Stimulated activated CD4-positive, alpha-beta T cell treated with anti-CD3 and anti-CD28 coated beads, Interleukin-4, amount 100 ng/mL, for 1 hour (primary cell): ENCODE measurements at places on chromosomes 2 and 18.

GRCh38 chr2:99278793-99279291 is 22.2 kb downstream of the LYG1 start:
- DNase-seq: no peak

DNA sequence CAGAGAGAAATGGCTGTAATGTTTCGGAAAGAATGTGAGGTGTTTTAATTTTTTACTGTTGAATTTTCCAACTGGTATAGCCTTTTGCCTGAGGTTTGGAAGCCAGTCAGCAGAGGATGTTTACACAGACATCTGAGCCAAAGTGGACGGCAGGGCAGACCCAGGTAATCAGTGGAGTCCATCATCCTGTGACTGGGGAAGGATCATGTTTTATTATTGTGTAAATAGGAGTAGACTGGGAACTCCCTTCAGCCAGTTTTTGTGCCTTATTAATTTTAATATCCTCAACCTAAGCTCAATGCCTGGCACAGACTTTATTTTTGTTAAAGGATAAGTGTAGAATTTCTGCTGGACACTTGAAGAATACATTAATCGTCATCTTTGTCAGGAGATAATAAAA is 142.0 kb upstream of the GAREM1 start:
- no peak for DNase-seq

GRCh38 chr2:57674025-57674424 is 372.6 kb upstream of the VRK2 start:
- no peak for DNase-seq

DNA sequence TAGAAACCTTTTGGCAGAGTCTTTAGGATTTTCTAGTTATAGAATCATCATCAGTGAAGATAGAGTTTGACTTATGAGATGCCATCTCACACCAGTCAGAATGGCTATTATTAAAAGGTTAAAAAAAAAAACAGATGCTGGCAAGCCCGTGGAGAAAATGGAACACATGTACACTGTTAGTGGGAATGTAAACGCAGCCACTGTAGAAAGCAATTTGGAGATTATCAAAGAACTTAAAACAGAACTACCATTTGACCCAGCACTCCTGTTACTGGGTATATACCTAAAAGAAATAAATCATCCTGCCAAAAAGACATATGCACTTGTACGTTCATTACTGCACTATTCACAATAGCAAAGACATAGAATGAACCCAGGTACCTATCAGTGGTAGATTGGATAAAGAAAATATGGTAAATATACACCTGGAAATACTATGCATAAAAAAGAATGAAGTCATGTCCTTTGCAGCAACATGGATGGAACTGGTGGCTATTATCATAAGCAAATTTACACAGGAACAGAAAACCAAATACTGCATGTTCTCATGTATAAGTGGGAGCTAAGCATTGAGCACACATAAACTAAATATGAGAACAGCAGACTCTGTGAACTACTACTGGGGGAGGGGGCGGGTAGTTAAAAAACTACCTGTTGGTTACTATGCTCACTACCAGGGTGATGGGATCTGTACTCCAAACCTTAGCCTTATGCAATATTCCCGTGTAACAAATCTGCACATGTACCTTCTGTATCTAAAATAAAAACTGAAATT is 279.0 kb downstream of the KIAA1328 start:
- no peak for DNase-seq

GRCh38 chr2:26946841-26947784 is 23.3 kb upstream of the MAPRE3 start:
- no peak for DNase-seq

DNA sequence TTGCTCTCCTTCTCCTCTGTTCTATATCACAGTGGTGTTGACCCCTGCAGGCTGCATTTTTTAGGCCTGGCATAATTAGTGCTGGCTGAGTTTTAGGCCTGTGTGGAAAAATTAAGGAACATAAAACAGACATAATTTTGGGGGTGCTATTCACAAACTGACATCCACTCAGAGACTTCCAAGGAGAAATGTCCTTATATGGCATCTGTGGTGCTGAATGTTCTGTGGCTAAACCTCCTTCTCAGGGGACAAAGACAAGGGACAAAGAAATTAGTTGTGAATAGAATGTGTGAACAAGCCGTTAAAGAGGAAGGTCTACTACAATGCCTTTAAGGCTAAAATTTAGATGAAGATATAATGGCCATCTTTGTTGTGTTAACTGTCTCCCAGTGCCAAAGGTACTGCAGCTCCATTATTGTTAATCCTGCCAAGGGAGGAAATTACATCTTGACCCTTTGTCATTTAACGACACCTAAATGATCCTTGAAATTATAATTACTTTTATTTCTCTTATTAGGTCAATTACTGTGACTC is 870.0 kb upstream of the CHAC2 start:
- no peak for DNase-seq

GRCh38 chr2:236967499-236967783 is 118.2 kb upstream of the COPS8 start:
- no peak for DNase-seq

DNA sequence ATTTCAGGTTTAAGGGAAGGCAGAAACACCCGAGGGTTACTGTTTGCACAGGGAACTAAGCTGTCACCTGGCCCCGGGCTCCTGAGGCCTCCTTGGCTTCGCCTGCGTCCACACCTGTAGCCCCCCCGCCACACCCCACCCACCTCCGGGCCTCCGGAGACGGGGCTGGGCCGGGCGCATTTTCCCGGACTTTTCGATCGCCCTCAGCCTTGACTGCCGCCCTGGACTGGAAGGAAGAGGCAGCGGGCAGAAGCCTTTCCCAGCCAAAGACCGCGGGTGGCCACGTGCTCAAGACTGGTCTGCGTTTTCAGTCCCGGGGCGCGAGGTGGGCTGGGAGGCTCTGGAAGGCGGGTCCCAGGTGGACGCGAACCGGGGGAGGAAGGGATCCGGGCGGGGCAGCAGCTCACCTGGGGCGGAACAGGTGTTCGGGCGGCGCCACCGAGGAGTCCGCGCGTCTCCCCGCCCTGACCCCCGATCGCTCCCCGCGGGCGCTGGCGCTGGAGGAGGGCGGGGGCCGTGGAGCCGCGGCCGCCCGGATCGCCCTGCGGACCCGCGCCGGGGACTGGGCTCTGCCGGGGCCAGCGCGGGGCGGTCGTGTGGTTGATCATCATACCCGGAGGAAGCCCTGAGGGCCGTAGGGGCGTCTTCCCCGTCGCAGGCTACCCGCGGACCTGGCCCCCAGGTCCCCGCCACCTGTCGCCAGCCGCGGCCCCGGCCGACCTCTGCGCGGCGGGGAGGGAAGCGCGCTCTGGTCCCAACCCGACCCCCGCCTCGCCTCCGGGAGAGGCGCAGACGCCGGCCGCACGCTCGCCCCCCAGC is 3.2 kb downstream of the ID2 start:
- DNase-seq: peak; percentile 64

DNA sequence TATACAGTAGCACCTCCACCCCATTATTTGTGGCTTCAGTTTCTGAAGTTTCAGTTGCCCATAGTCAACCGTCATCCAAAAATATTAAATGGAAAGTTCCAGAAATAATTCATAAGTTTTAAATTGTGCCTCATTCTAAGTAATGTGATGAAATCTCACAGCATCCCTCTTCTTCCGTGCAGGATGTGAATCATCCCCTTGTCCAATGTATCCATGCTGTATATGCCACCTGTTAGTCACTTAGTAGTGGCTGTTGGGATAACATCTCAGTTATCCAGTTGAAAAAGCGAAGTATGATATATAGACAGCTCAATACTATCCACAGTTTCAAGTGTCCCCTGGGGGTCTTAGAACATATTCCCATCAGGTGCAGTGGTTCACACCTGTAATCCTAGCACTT is 119.1 kb upstream of the OTX1 start:
- DNase-seq: no peak

- DNase-seq: no peak
These were observed 33.8 kb downstream of the PROC start for GRCh38 chr2:127451981-127452380.

GRCh38 chr2:23464156-23464555 is 79.2 kb downstream of the KLHL29 start:
- no peak for DNase-seq

- DNase-seq: no peak
These were observed 1384.4 kb upstream of the PIK3C3 start for GRCh38 chr18:40570615-40571014.

- no peak for DNase-seq
These were observed 33.9 kb downstream of the ZAP70 start for GRCh38 chr2:97747285-97747684.

DNA sequence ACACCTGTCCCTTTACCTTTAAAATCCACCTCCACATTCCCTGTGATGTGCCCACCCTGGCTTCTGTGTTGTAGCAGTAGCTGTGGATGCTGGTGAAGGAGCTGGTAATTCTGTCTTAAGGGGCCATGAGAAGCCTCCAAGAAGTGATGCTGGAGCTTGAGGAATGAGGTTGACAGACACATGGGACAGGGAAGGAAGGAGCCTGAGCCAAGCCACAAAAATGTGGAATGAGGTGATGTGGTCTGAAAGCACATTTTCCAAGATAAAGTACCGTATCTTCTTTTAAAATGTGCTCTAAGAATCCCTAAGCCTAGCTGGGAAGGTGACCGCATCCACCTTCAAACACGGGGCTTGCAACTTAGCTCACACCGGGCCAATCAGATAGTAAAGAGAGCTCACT is 31.2 kb downstream of the VWA3B start:
- no peak for DNase-seq

DNA sequence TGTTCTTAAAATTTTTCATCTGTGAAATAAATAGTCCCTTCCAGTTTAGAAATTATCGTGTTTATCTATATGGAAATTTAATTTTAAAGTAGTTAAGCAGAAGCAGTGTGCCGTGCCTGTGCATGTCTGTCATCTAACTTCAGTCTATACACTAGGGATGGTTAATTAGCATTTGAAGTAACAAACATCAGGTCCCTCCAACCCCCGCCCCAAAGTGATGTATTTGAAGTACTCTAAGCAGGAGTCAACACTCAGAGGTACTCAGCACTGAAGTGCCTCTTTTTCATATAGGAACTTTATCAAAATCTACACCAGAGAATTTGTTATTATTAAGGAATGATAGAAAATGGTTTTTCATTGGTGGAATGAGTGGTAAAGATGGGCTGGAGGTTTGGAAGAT is 33.0 kb downstream of the LANCL1 start:
- DNase-seq: no peak

DNA sequence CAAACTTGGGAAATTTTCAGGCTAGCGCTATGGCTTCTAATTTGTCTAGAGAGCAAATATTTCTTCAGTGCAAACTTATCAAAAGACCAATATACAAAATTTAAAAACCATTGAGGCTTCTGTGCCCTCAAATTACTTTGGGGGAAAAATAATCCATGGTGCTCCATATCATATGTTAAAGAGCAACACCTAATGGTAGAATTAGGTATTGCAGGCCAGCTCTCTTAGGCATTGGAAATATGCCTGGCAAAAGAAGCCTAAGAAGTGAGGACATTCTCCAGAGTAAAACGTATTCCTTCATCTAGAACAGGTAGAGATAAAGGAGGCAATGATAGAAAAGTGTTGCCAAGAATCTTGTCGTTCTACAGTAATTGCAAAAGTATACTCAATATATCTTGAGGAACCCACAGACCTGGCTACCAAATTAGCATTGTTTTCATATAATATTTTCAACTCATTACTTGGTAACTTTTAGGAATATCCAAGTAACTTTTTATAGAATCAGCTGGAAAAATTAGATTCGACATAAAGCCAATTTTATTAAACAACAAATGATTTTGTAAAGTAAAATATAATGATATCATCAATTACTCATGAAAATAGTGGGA is 401.1 kb downstream of the BCL11A start:
- DNase-seq: no peak

GRCh38 chr2:10064932-10065772 is 15.1 kb downstream of the CYS1 start:
- no peak for DNase-seq
